ENCODE measurements at places on chromosomes 2 and 18. TPM values are rescaled to one million over a fixed set of nuclear protein-coding genes. Genes with fewer than 3 reads are reported as not detected.

ZNF513 gene
- total RNA-seq = 35.0 TPM

DYSF gene
- total RNA-seq = 1.6 TPM

ELMOD3 gene
- 23.3 TPM for total RNA-seq

CXCR2 gene
- not detected for total RNA-seq

MAP4K3 gene
- total RNA-seq = 63.6 TPM

FNDC4 gene
- total RNA-seq = 10.2 TPM

SERPINB13 gene
- total RNA-seq = not detected

SCN7A gene
- total RNA-seq = 3.3 TPM

HNMT gene
- 17.6 TPM for total RNA-seq

FOXD4L1 gene
- 0.48 TPM for total RNA-seq

EML6 gene
- total RNA-seq = 2.6 TPM

FEV gene
- 15.6 TPM for total RNA-seq

TFPI gene
- 23.5 TPM for total RNA-seq

EML4 gene
- 75.7 TPM for total RNA-seq

LRRTM1 gene
- total RNA-seq = 1.6 TPM
